ENCODE measurements at places on chromosomes 11 and 22.

- DNase-seq, result no peak
Measured at GRCh38 chr11:110587129-110587528, 125.1 kb downstream of the ARHGAP20 start.

- DNase-seq, result no peak
Measured at GRCh38 chr22:32546496-32546895, 71.9 kb downstream of the FBXO7 start.

GRCh38 chr11:34387653-34388052, 29.8 kb upstream of the ABTB2 start:
- no peak for DNase-seq

DNA sequence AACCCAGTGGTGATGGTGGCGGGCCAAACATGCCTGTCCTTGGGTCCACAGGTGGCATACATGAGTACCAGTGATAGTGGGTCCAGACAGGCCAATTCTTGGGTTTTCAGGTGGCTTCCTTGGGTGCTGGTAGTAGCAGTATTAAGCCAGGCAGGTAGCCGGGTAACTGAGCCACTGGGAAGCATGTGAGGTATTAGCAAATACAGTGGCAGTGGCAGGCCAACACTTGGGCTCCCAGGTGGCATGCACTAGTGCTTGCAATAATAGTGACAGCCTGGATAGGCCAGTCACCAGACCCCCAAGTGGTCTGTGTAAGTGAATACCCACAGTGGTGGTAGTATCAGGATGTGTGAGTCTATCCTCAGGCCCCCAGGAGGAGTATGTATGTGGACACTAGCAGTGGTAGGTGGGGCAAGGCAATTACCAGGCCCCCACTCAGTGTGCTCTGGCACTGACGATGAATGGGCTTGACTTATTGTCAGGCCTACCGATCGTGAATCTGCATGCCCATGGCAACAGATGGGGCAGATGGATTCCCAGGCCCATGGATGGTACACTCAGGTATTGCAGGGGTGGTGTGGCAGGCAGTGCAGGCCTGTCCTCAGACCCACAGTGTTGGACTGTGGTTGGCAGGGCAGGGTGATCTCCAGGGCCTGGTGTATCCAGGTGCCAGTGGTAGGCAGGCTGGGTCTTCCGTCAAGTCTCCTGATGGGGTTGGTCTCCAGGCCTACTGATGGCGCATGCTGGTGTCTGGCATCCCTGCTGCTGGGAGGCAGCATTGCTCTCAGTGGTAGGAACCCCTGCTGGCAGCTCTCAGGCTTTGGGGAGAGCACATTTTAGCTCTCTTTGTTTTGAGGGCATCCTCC, 840.7 kb downstream of the FAM181B start:
- DNase-seq, result no peak

GRCh38 chr11:87739261-87739660, 436.0 kb downstream of the RAB38 start:
- no peak for DNase-seq
